ENCODE measurements at places on chromosomes 1 and 21.

DNA sequence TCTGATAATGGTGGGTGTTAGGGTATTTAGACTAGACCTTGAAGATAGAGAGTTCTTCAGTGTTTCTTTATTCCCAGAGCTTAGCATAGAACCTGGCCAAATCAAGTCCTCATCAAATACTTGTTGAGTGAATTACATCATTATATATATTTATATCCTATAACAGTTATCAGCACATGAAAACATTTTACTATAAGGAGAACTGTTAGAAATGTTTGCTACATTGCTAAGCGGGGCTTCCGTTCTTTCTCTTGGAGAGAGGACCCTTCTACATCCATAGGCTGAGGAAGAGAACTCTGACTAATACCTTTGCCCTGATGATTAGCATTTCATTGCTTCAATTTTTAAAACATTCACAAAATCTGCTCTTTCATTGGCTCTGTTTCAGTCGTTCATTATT lies 66.5 kb upstream of the NBL1 start:
- no peak for DNase-seq

DNA sequence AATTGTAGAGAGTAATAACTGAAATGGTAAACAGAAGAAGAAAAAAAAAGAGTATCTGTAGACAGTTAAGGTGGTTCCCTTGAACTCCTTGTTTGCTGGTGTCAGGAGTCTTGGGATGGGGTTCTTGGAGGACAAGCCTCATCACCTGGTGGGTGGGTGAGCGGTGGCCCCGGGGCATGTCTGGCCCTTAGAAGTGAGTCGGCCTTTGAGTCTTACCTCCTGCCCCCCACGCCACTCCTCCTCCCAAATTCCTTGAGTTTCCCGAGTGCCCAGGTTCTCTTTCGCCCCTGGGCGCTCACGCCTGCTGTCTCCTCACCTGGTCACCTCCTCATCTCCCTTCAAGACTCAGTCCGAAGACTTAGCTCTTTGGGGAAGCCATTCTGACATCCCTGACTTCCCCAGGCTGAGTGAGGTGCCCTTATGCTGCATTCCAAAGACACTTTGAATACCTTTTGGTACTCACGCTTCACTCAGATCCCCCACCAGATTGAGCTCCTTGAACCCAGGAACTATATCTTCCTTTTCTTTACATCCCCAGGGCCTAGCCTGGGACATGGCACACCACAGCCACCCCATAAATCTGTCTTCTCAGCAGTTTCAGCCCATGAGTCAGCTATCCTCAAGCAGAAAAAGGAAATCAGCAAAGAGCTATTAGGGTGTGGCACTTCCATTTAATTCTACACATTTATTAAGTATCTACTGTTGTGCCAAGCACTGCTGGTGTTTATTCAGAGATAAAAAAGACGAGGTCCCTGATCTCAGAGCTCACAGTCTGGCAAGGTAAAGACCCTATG lies 13.5 kb upstream of the IKBKE start:
- no peak for DNase-seq

DNA sequence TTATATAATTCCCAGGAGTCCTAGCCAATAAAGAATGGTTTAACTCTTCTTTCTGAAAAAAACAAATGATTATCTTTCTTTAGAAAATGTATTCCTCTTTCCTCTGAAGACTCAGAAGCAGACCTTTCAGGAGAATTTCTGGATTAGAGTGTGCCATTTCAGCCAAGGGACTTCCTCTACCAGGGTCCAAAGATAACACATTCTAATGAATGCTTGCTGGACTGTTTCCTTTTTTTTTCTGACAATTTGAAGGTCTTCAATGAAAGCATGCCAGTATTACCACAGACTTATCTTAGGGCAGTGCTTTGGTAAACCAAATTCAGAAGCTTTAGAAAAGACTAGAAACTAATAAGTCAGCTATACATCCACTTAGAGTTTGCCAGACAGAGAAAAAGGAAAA lies 80.5 kb downstream of the RERE start:
- no peak for DNase-seq

- DNase-seq, result no peak
These were observed 83.6 kb upstream of the CASZ1 start for GRCh38 chr1:10880063-10880462.

DNA sequence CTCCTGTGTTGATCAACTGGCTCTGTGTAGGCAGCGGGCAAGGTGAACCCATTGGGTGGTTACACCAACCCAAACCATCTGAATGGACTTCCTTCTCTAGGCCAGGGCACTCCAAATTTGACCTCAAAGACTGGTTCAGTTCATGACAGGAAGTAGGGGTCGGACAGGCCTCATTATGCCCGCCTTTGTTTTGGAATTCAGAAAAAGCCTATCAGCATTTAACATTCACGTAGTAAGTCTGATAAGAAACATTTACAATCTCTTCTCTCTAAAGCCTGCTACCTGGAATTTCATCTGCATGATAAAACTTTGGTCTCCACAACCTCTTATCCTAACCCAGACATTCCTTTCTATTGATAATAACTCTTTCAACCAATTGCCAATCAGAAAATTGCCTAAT lies 97.1 kb upstream of the ETV3 start:
- DNase-seq, result no peak
